ENCODE measurements at places on chromosomes 5 and 9.
A peak's percentile ranks its signal among the peaks of the same experiment; 100 is the strongest.

GRCh38 chr5:137498736-137499505, at the start of gene SPOCK1:
SPOCK1 (minus strand) TSS chr5:137499326.
- peak; percentile 60 for DNase-seq

GRCh38 chr9:137506274-137506673, 43.9 kb downstream of the PNPLA7 start:
- no peak for DNase-seq

- no peak for DNase-seq
Observed at GRCh38 chr5:32990593-32991420, 279.7 kb downstream of the NPR3 start.

- DNase-seq, result no peak
Observed at GRCh38 chr9:137280474-137281344, 3.2 kb downstream of the TOR4A start.

DNA sequence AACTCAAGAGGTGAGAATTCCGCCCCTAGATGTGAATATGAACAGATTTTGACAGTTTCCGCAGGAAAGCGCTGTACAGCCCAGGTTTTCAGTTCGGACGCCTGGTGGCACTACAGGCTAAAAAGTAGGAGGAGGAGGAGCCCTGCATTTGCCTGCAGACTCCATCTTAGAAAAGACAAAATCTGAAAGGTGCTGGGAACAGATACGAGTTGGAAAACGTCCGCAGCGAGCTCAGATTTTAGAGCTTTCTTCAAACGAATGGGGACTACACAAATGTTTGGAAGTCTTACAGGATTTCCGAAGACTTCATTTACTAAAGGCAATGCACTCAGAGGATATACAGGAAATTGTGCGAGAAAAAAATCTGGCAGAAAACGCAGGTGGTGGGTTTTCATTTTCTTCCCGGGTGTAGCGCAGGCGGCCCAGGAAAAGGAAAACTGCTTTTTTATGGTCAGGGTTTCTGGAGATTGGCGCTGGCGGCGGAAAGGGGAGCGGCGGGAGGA, 9.9 kb upstream of the PCDHB2 start:
- DNase-seq, result peak; percentile 1

DNA sequence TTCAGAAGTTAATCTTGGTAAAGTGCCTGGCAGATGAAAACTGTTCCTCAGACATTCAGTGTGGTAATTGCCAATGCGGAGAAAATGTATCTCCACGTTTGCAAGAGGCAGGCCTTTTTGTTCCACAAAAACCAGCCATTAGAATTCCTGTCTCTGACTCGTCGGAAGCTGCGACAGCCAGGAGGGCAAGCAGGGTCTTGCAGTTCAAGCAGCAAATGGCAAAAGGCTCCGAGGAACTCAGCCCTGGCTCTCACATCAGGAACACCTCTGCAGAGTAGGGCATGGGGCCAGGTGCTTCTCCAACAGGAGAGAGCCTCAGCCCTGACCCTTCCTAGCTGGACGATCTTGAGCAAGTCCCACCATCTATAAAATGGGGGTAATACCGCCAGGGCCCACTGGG, 69.0 kb upstream of the CPLX2 start:
- DNase-seq, result no peak

DNA sequence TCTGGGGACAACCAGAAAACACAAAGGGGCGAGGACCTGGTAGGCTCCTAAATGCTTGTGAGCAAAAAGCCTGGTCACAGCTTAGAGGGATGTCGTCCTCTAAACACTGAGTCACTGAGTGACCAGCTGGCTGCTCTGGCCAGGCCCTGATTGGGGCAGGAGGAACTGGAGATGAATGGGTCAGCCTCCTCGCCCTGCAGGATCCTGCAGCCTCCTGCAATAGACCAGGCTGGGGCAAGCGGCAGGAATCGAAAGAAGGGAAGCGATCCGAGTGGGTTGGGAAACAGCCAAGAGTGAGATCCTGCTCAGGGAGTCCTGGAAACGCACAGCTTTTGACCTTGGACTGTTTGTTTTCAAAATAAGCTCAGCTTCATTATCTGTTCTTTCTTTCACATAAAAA, 34.1 kb upstream of the MSX2 start:
- no peak for DNase-seq

DNA sequence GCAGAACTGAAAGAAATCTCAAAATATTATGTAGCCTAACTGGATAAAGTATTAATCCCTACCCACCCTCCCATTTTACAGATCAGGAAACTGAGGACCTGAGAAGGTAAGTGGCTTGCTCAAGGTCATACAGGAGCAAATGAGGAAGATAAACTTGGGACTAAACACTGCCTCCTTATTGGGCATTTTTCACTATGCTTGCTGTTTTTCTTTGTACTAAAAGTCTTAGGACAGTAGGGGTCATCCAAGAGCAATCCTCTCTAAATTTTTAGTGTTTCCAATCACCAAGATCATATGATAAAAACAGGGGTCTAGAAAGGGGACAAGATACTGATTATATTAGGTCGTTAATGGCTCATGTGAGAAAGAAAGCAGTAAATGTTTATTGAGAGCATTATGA, 80.8 kb downstream of the RORB start:
- no peak for DNase-seq

DNA sequence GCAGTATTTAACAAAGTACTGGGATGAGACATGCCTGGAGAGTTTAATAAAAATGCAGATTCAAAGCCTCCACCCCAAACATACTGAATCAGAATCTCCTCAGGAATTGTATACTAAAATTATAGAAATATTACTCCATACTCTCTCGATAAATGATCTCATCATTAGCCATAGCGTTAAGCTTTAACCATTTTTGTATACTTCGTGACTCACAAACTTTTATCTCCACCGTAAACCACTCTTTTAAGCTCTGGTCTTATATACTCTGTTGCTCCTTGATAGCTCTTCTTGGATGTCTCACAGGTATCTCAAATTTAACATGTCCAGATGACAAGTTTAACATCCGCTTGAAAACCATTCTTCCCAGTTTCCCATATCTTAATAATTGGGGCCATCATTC, 327.8 kb downstream of the ADGRV1 start:
- DNase-seq, result no peak

DNA sequence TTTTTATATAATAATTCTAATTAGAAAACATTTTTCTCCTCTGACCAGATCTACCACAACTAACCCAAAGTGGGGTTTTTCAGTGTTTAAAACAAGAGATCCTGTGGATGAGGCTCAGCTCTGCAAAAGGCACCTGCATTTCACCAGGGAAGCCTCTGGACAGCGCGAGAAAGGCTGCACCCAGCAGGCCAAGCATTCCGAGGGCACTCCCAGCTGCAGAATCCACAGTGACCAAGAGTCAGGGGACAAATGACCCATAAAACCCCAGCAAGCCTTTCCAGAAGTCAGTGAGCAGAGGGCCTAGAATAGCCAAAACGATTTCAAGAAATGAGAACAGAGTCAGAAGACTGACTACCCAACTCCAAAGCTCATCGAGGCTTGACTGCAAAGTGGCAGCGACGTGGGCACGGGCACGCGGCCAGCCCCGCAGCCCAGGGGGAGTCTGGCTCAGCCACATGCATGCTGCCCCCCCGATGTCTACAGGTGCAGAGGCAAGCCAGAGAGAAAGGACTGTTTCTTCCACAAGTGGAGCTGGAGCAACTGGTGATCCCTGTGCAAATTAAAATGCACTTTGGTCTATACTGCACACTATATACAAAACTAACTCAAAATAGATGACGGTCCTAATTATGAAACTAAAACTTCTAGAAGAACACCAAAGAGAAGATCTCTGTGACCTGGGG, 26.2 kb downstream of the TPPP start:
- DNase-seq, result no peak

DNA sequence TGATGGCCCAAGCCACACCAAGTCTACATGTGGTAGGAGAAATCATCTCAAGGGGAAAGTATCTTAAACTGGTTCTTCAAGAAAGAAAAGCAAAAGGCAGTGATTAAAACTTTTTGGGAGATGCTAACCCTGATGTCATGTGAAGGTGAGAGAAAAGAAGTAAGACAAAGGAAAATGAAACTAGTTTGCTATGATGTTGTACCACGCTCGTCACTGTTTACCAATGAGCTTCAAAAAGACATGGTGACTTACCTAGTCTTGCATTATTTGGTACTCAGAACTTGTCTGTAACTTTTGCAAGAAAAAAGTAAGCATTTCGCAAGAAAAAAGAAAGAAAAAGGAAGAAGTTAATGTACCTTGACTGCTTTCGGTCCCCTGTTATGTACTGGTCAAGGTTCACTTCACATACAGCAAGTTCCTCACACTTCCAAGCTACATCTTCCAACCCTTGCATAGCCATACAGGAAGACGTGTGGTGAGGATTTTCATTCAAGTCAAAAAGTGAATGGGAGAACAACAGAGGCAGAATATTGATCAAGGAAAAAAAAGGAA, 739.3 kb downstream of the NR2F1-AS1 start:
- DNase-seq, result no peak

DNA sequence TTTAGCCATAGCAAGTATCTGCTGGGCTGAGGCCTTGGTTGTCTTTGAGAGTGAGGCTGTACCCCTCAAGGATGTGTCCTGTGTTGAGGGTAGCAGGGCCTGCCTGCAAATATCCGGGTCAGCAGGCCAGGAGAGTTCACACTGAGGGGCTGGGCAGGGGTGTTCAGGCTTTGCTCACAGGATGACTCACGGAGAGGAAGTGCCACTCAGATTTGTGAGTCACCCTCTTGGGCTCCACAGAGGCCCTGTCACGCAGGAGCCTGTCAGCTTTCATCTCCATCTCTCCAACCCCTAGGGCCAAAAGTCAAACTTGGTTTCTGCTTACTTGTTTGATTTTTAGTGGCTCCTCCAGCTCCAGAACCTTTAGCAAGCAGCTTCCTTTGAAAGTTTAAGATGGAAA, 211.5 kb downstream of the SEC61B start:
- DNase-seq, result no peak

- no peak for DNase-seq
Observed at GRCh38 chr9:5843794-5844471, 11.0 kb upstream of the ERMP1 start.

GRCh38 chr5:37569466-37569865, 190.3 kb downstream of the WDR70 start:
- no peak for DNase-seq

DNA sequence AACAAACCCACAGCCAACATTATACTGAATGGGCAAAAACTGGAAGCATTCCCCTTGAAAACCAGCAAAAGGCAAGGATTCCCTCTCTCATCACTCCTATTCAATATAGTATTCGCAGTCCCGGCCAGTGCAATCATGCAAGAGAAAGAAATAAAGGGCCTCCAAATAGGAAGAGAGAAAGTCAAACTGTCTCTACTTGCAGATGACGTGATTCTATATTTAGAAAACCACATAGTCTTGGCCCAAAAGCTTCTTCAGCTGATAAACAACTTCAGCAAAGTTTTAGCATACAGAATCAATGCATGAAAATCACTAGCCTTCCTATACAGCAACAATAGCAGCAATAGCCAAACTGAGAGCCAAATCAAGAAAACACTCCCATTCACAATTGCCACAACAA, 333.7 kb upstream of the EDIL3 start:
- no peak for DNase-seq

GRCh38 chr9:129258124-129258822, 80.2 kb upstream of the IER5L start:
- peak; percentile 68 for DNase-seq

DNA sequence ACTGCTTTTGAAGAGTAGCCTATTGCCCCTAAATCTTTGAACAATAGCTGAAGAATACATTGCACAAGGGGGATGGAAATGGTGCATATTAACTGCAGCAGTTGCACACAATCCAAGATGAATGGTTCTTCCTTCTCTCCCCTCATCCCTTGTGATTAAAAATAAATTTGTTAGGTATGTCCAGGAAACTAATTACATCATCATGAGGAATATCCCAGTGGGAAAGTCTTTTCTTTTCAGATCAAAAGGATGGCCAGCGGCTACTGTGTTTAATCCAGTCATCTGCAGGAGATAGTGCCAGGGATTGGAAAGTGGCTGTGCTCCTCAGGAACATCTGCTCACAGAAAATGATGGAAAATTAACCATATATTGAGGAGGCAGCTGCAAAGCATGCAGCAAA, 508.4 kb upstream of the SEMA6A start:
- no peak for DNase-seq

- DNase-seq, result no peak
Observed at GRCh38 chr5:79255786-79256557, 20.0 kb downstream of the JMY start.

- DNase-seq, result no peak
Observed at GRCh38 chr5:9596171-9596780, 33.9 kb downstream of the TAS2R1 start.

DNA sequence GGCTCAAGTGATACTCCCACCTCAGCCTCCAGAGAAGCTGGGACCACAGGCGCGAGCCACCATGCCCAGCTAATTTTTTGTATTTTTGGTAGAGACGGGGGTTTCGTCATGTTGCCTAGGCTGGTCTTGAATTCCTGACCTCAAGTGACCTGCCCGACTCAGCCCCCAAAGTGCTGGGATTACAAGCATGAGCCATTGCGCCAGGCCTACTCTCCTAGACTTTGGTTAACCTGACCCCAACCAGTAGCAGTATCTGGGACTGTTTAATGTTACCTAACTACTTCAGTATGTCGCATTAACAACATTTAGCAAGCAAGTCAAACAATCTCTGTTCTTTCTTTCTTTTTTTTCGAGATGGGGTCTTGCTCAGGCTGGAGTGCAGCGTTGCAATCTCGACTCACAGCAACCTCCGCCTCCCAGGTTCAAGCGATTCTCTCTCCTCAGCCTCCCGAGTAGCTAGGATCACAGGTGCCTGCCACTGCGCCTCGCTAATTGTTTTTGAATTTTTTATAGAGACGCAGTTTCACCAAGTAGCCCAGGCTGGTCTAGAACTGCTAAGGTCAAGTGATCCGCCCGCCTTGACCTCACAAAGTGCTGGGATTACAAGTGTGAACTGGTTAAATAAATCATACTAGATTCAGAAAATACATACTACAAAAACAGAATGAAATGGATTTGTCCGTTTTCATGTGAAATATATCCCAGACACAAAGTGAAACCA, 2.0 kb downstream of the AK3 start:
- DNase-seq, result no peak

GRCh38 chr9:137477778-137478612, 18.9 kb upstream of the NSMF start:
- no peak for DNase-seq

GRCh38 chr9:107161338-107161737, 121.7 kb upstream of the RAD23B start:
- DNase-seq, result no peak

DNA sequence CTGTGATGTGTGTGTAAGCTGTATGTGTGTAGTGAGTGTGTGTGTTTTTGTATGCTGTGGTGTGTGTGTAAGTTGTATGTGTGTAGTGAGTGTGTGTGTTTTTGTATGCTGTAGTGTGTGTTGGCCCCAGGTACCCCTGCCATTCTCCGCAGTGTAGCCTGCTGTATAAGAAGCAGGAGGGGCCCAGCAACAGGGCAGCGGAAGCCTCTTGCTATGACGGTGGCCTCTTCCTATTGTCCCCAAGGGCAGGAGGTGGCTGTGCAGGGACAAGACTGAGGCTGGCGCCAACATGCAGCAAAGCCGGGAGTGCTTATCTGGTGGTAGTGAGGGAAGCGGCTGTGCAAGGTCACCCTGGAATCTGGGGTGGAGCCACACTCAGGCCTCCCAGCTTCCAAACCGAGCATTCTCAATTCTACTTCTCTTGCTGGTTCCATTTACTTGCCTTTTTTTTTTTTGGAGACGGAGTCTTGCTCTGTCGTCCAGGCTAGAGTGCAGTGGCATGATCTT, 5.1 kb downstream of the SPAAR start:
- no peak for DNase-seq

GRCh38 chr5:984774-985173, 23.8 kb upstream of the NKD2 start:
- no peak for DNase-seq

Data from GDM1 (cell line).